ENCODE measurements at places on chromosomes 7 and 10.
A peak's percentile ranks its signal among the peaks of the same experiment; 100 is the strongest.

GRCh38 chr7:112572669-112573301, 92.0 kb downstream of the LSMEM1 start:
- no peak for DNase-seq

GRCh38 chr10:69335063-69335587, 56.8 kb downstream of the HK1 start:
- peak; percentile 20 for DNase-seq

DNA sequence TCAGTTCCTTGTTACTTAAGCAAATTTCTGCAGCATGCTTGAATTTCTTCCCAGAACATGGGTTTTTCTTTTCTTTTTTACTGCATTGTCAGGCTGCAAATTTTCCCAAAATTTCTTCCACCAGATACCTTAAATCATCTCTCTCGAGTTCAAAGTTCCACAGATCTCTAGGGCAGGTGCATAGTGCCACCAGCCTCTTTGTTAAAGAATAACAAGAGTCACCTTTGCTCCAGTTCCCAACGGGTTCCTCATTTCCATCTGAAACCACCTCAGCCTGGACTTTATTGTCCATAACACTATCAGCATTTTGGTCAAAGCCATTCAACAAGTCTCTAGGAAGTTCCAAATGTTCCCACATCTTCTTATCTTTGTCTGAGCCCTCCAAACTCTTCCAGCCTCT, 389.2 kb downstream of the NXPH1 start:
- DNase-seq: no peak

GRCh38 chr10:119520283-119520682, 22.2 kb downstream of the RGS10 start:
- no peak for DNase-seq

DNA sequence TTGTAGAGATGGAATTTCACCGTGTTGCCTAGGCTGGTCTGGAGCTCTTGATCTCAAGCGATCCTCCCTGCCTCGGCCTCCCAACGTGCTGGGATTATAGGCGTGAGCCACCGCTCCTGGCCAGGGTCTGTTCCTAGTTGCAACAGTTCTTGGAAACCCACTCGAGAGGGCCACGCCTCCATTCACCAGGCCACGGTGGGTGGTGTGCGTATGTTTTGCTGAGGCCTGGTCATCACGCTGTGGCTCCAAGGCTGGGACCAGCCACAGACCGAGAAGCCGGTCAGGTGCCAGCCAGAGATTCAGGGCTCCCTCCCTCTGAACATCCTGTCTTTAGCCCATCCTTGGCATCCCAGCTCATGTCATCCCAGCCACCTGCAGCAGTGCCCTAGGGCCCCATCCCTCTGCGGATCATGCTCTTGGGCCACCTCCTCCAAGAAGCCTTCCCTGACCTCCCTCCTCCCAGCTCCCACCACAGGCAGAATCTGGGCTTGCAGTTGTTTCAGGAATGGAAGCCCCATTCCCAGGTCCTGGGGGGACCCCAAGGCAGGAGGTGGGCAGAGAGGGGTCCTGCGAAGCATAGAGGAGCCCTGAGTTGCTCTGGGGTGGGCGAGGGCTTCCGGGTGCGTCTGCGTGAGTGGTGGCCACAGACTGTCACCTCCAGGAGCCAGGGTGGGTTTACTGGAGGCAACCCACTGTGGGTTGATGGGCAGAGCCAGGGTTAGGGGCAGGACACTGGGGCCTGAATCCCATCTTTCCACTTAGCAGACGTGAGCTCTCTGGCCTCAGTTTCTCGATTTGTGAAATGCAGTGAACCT, 5.2 kb downstream of the LAT2 start:
- no peak for DNase-seq

GRCh38 chr10:72379776-72380175, 25.1 kb upstream of the DNAJB12 start:
- DNase-seq: no peak

- DNase-seq: no peak
Observed at GRCh38 chr10:92544296-92544695, 29.6 kb downstream of the IDE start.

DNA sequence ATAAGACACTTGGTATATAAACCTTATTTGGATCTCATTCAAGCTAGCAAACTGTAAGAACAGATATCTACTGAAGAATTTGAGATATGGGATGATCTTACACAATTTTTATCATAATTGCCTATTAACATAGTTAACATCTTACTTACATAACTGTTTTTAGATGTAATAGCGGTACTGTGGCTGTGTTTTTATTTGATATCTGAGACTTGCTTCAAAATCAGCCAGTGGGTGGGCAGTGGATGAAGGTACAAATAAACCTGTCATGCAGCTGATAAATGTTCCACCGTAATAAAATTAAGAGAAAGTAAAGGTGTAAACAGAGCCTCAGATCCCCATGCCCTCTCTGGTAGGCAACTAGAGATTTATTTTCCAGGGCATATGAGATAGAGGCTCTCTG, 28.4 kb upstream of the PTPRN2 start:
- no peak for DNase-seq

DNA sequence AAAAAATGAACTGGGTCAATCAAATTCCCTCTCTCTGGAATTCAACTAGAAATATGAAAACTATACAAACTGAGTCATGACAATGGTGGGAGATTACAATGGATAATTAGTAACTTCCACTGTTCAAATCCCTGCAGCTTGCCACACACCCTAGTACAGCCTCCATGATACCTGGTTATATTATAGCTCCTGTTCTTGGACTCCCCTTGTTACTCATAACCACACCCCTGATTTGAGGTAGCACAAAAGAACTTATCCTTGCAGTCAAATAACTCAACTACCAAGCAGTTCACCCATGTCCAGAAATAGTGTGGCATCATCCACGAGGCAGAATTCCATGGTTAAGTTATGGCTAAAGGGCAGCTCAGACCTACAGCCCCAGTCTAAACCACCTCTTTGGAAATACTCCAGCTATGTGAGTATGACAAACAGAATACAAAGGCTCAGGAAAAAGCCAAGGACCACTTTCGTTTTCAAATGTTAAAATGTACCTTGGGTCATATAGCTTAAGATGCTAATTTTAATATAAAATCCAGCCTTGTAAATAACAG, 164.7 kb downstream of the CPEB3 start:
- no peak for DNase-seq

DNA sequence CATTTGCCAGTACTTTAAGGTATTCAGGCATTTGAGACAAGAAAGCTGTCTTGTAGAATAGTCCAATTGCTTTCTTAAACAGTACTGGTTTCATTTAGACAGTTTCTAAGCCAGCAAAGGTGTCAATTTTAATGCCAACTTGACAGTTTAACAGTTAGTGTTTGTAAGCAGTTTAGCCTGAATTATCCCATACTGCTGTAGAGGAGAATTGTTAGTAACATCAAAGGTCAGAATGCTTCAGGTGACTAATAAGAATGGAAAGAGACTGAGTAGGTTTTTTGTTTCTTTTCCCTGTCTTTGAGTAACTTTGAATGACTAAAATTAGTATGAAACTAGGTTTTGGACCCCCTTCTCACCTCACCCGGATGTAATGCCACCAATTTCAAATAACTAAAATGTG, 29.5 kb upstream of the VDAC2 start:
- no peak for DNase-seq

DNA sequence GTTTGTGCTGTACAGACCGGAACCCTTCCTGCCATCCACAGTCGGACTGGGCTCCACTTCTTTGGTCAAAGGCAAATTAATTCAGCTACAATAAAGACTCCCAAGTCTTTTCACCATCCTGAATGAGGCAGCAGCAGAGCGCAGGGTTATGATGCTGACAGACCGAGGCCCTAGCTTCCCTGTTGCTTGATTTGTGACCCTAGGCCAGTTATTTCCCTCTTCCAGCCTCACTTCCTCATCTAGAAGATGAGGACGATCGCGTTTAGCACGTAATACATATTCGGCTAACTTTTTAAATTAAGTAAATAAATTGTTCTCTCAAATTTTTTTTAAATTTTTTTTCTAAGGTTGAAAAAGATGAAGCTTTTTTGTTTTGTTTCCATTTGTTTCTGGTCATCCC, 18.1 kb downstream of the ADRB1 start:
- no peak for DNase-seq

- DNase-seq: no peak
Observed at GRCh38 chr10:59284118-59284975, 78.0 kb downstream of the FAM13C start.

DNA sequence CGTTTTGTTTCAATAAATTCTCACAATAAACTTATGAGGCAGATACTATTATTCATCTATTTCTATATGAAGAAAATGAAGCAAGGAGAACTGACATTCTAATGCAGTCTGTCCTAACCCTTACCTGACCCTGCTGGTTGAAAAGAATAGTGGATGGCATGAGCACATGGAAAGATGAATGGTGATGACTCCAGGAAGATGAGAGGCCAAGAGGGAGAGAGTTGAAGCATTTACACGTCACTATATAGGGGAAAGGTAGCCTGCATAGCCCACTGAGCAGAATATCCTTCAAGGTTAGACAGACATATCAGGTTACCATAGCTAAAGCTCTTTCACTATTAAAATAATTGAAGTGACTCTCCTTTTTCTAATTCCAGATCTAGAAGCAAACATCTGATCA, 163.9 kb upstream of the CDK1 start:
- no peak for DNase-seq

DNA sequence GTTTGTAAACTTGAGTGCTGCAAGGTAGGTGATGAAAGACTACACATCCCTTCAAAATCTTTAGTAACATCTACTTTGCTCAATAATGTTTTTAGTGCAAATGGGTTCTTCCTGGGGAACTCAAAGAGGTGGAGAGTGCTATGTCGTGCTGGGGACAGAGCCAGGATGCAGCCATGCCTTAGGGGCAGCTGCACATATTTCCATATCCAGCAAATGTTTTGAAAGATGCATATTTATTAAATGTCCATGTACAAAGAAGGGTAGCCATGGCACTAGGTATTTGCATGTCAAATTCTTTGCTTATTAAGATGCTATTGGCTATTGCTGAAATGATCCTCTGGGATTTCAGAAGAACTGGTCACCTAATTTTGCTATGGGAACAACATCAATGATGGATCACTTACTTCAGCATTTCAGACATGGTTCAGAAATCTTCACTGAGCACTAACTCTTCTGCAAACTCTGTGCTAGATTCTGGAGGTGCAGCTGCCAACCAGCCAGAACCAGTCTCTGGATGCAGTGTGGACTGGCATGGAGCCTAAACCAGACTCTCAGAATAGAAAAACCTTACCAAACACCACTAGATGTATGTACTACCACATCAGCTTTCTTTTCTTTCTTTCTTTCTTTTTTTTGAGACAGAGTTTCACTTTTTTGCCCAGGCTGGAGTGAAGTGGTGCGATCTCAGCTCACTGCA, 31.7 kb upstream of the DNMBP start:
- no peak for DNase-seq

Measured in CD4-positive, alpha-beta T cell treated with Interleukin-15 for 4 hours (primary cell).